DND-41 (cell line): ENCODE measurements at places on chromosomes 11 and 22.
A peak's percentile ranks its signal among the peaks of the same experiment; 100 is the strongest.

- H3K4me1 ChIP-seq = peaks cover 18% of the 10 kb centered on the region
- H3K36me3 ChIP-seq = no peaks in the 10 kb centered on the region
- no peaks in the 10 kb centered on the region for H3K27me3 ChIP-seq
- DNase-seq = no peak
These were observed 35.9 kb upstream of the HORMAD2 start for GRCh38 chr22:30044369-30044768.

DNA sequence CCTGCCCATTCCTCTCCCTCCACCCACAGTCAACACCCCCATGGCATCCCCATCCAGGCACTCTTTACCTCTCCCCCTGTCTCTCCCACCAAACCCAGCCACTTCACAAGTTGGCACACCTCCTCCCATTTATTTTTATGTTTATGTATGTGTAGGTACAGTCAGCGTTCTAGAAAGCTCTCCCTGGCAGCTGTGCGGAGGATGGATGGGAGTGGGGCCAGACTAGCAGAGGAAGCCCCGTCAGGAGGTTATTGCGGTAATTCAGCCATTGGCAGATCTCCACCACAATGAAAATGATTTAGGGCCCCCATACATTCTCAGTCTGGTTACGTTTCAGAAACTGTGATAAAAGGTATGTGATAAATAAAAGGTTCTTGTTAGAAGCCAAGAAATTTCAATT is 51.3 kb downstream of the BTG4 start:
- no peak for DNase-seq
- H3K36me3 ChIP-seq = no peaks in the 10 kb centered on the region
- H3K27me3 ChIP-seq = peaks cover 19% of the 10 kb centered on the region
- no peak overlapping the region for H3K4me3 ChIP-seq

DNA sequence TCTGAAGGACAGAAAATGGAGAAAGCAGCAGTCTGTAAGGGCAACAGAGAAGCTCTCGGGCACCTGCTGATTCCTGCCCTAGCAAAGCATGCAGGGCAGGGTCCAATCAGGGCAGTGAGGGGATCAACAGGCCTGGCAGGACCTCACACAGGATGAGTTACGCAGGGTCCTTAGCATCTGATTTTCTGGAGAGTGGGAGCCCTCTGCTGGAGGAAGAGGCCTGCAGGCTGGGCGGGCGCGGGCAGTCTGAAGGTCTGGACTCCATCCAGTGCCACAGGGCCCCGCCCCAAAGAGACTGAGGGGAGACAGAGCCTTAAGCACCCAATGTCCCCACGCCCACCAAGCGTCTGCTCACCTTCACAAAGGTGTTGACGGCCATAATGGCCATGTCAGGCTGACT is 28.9 kb downstream of the AP1B1 start:
- DNase-seq = no peak
- H3K4me3 ChIP-seq = no peak overlapping the region
- H3K27me3 ChIP-seq = no peaks in the 10 kb centered on the region

- H3K36me3 ChIP-seq = no peaks in the 10 kb centered on the region
- DNase-seq = no peak
- no peak overlapping the region for H3K27ac ChIP-seq
- H3K4me3 ChIP-seq = no peak overlapping the region
These were observed 6.4 kb upstream of the EHF start for GRCh38 chr11:34614344-34615104.

- no peaks in the 10 kb centered on the region for H3K4me1 ChIP-seq
- no peak overlapping the region for H3K27ac ChIP-seq
- no peak for DNase-seq
- H3K27me3 ChIP-seq = no peaks in the 10 kb centered on the region
- H3K36me3 ChIP-seq = peaks cover 23% of the 10 kb centered on the region
- H3K4me3 ChIP-seq = no peak overlapping the region
These were observed 137.3 kb downstream of the WNT11 start for GRCh38 chr11:76069001-76069400.

- H3K4me3 ChIP-seq = no peak overlapping the region
- H3K27me3 ChIP-seq = no peaks in the 10 kb centered on the region
- peaks cover 9% of the 10 kb centered on the region; the same call in 1 of the 2 replicates for H3K4me1 ChIP-seq
- H3K27ac ChIP-seq = no peak overlapping the region
These were observed 406.7 kb downstream of the TBC1D22A start for GRCh38 chr22:47168900-47169800.

GRCh38 chr11:12285106-12285505 is 92.3 kb upstream of the PARVA start:
- no peaks in the 10 kb centered on the region for H3K36me3 ChIP-seq
- no peak for DNase-seq
- no peaks in the 10 kb centered on the region for H3K27me3 ChIP-seq
- no peak overlapping the region for H3K27ac ChIP-seq

- H3K4me3 ChIP-seq = no peak overlapping the region
- peaks cover 11% of the 10 kb centered on the region for H3K27me3 ChIP-seq
- no peak overlapping the region for H3K27ac ChIP-seq
These were observed 1.7 kb upstream of the RTCB start for GRCh38 chr22:32413719-32414118.

DNA sequence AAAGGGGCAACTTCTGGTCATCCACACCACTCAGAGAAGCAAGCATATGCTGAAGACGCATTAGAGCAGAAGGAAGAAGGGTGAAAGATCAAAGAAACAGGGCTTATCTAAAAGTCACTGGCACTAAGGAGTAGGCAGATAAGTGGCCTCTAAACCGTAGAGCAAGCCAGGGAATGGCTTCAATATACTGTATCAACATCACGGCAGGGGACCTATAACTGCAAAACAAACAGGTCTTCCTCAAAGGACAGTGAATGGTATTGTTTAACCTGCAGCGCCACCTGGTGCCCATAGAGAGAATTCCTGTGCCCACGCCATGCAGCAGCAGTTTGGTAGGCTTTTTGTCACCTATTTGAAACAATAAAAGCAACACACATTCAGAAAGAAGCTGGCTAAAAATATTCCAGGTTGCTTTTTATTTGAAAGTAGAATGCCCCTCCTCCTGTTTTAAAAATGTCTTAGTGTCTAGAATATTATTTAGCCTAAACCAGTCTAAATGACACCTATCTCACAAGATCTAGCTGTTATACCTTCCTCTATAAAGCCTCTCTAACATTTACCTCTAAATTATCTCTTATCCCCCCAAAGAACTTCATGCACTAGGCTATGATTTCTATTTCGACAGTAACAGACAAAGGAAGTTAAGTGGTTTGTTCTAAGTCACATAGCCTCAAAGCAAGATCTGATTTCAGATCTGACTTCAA is 21.8 kb downstream of the SNX19 start:
- H3K36me3 ChIP-seq = peaks cover 88% of the 10 kb centered on the region
- no peak overlapping the region for H3K4me3 ChIP-seq
- H3K27me3 ChIP-seq = no peaks in the 10 kb centered on the region
- H3K27ac ChIP-seq = no peak overlapping the region
- peak; percentile 67 for DNase-seq

- H3K27ac ChIP-seq = no peak overlapping the region
- no peaks in the 10 kb centered on the region for H3K27me3 ChIP-seq
- no peak overlapping the region for H3K4me3 ChIP-seq
- H3K36me3 ChIP-seq = no peaks in the 10 kb centered on the region
- H3K4me1 ChIP-seq = no peaks in the 10 kb centered on the region
These were observed 370.5 kb downstream of the BRD1 start for GRCh38 chr22:49457146-49457545.

DNA sequence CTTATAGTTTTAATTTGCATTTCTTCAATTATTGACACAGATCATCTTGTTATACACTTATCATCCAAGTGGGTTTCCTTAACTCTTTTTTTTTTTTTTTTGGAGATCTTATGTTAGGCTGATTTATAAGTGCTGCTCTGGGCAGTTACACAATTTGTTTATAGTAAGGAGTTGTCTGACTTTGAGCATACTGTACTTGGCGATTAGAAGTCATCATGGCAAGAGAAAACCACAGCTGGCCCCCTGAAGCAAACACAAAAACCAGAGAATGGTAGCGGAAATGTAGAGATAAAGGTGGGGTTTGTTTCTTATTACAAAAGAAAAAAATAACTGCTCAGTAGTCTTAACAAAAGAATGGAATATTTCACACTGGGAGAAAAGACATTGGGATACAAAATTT is 292.6 kb downstream of the SWAP70 start:
- H3K36me3 ChIP-seq = peaks cover 11% of the 10 kb centered on the region
- no peak overlapping the region for H3K27ac ChIP-seq
- H3K4me3 ChIP-seq = no peak overlapping the region

GRCh38 chr11:101862391-101863233 is 52.2 kb upstream of the CEP126 start:
- H3K4me3 ChIP-seq = no peak overlapping the region
- no peaks in the 10 kb centered on the region for H3K4me1 ChIP-seq
- H3K27ac ChIP-seq = no peak overlapping the region
- no peaks in the 10 kb centered on the region for H3K36me3 ChIP-seq

- no peaks in the 10 kb centered on the region for H3K4me1 ChIP-seq
- DNase-seq = no peak
- H3K27ac ChIP-seq = no peak overlapping the region
- H3K27me3 ChIP-seq = no peaks in the 10 kb centered on the region
- H3K4me3 ChIP-seq = no peak overlapping the region
- H3K36me3 ChIP-seq = peaks cover 99% of the 10 kb centered on the region
These were observed 16.9 kb downstream of the SAAL1 start for GRCh38 chr11:18088966-18089365.

DNA sequence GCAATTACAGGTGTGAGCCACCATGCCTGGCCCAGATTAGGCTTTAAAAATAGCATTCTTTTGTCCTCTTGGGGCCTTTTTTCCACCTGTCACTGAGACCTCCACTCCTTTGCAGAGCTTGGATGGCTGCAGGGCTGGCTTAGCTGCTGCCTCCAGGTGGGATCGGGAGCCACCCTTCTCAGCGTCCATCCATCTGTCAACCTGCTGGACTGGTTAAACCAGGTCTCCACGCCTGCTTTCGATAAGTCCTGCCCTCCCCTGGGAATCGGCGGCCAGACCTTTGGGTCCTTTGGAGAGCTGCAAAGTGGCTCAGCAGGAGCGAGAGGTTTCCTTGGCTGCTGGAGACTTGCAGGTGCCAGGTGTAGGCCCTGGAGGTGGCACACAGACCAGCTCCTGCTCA is 23.4 kb upstream of the GRAMD4 start:
- peaks cover 46% of the 10 kb centered on the region for H3K4me1 ChIP-seq
- no peak overlapping the region for H3K4me3 ChIP-seq
- H3K27ac ChIP-seq = peak overlapping the region; percentile 17
- DNase-seq = no peak

- no peak overlapping the region for H3K27ac ChIP-seq
- H3K4me1 ChIP-seq = no peaks in the 10 kb centered on the region
- H3K36me3 ChIP-seq = no peaks in the 10 kb centered on the region
- DNase-seq = no peak
- H3K4me3 ChIP-seq = no peak overlapping the region
These were observed 35.0 kb downstream of the GRIK4 start for GRCh38 chr11:120546312-120547205.

DNA sequence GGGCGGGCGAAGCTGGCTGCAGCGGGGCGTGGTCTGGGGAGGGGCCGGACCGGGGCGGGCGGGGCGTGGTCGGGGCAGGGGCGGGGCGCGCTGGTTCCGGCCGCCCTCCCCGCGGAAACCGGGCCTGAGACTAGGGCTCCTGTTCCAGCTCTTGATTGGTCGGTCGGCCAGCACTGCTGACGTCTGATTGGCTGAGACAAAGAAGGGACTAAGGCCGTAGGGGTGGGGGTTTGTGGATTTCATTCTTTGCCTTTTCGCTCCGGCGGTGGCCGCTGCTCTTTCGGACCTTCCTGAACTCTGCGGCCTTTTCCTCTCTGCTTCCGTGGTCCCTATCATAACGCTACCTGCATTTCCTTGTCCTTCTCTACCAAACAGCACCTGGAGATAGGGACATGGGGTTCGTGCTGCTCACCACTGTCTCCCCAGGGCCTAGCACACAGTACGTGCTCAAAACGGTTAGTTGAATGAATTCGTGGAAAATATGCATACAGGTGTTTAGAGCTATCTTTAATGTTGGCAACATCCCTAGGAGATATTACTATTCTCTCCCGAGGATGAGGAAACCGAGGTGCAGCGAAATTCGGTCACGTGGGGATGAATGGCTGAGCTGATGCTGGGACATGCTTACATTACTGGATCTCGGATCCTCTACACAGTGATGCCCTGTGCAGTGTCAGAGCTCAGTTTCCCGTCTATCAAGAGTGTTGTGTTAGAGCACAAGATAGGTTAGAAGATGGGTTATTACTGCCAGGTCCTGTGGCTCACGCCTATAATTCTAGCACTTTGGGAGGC is 62.8 kb downstream of the NFAM1 start:
- H3K4me3 ChIP-seq = no peak overlapping the region; the same call in 1 of the 2 replicates
- no peaks in the 10 kb centered on the region for H3K36me3 ChIP-seq
- peaks cover 15% of the 10 kb centered on the region for H3K4me1 ChIP-seq

GRCh38 chr22:21012446-21013407 is 2.2 kb upstream of the P2RX6 start:
- no peak overlapping the region for H3K4me3 ChIP-seq
- no peaks in the 10 kb centered on the region for H3K36me3 ChIP-seq
- peaks cover 15% of the 10 kb centered on the region for H3K4me1 ChIP-seq
- no peak overlapping the region for H3K27ac ChIP-seq
- DNase-seq = no peak

DNA sequence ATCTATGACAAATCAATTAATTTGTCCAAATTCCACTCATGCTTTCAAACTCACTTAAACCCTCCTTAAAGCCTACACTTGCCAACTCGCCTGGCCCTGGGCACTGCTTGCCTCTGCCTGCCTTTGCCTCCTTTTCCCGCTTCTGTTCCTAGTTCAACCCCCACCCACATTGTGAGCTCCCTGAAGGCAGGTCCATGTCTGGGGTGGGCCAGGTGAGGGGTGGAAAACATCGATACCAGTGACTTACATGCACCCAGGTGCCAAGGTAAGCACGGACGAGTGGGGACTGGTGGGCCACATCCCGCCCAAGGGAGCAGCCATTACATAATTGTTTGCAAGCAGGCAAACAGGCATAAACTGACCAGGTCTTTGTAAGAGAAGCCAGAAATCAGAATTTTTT is 146.2 kb downstream of the ST3GAL4 start:
- DNase-seq = no peak
- no peaks in the 10 kb centered on the region for H3K36me3 ChIP-seq
- H3K4me3 ChIP-seq = no peak overlapping the region
- H3K27ac ChIP-seq = no peak overlapping the region
- H3K4me1 ChIP-seq = no peaks in the 10 kb centered on the region

DNA sequence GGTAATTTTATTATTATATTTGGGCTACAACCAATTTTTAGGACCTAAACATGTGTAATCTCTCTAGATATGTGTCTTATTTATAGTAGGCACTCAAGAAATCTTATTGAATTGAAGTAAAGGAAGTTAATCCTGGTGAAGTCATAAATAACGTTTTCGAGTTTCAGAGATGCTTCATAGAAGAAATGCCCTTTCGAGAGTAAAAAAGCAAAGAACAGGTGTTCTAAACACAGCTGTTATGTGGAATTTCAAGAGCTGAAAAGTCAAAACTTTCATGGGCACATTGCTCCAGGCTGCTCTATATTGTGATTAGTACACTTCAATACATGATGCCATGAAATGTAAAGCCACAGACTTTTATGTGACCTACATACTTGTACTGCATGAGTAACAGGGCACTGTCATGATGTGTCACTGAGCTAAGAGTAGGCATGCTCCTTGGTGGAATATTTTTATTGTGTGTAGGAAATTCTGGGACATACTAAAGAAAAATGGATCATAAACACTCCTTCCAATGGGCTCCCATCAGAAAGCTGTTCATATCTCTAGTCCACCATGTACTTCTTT is 7.2 kb upstream of the ELMOD1 start:
- H3K36me3 ChIP-seq = no peaks in the 10 kb centered on the region
- H3K27me3 ChIP-seq = no peaks in the 10 kb centered on the region
- no peak overlapping the region for H3K27ac ChIP-seq
- H3K4me3 ChIP-seq = no peak overlapping the region

- no peaks in the 10 kb centered on the region for H3K4me1 ChIP-seq
- H3K4me3 ChIP-seq = no peak overlapping the region
- no peaks in the 10 kb centered on the region for H3K36me3 ChIP-seq
- no peak overlapping the region for H3K27ac ChIP-seq
- H3K27me3 ChIP-seq = no peaks in the 10 kb centered on the region
- no peak for DNase-seq
These were observed 23.2 kb upstream of the NAV2 start for GRCh38 chr11:19689281-19690000.
